SJSA1 (cell line): ENCODE measurements at places on chromosomes 2 and 18.
A peak's percentile ranks its signal among the peaks of the same experiment; 100 is the strongest.

- no peak overlapping the region for H3K4me3 ChIP-seq
- no peaks in the 10 kb centered on the region for H3K4me1 ChIP-seq
- no peak for DNase-seq
- no peak overlapping the region for H3K27ac ChIP-seq
Observed at GRCh38 chr18:63440219-63440618, 17.9 kb upstream of the VPS4B start.

GRCh38 chr18:23317975-23318675 lies 135.0 kb upstream of the RIOK3 start:
- no peak overlapping the region for H3K27ac ChIP-seq
- DNase-seq = no peak
- no peak overlapping the region for H3K4me3 ChIP-seq
- peaks cover 8% of the 10 kb centered on the region for H3K4me1 ChIP-seq

DNA sequence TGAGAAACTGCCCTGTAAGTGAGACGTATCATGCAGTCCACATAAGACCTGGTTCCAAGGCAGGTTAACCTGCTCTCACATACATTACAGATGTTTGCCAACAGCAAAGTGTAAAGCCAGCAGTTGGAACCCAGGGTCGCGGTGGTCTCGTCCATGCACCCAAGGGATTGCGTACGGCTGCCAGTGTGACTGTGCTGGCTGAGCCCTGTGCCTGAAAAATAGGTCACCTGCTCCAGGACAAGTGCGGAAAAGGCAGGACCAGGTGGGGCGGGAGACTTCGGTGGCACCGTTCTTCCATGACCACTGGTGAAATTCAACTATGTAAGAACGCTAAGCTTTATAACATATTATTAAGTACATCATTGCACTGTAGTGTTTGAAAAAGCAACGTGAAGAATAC lies 110.5 kb downstream of the MBP start:
- H3K27me3 ChIP-seq = no peaks in the 10 kb centered on the region
- no peaks in the 10 kb centered on the region for H3K4me1 ChIP-seq
- no peak overlapping the region for H3K27ac ChIP-seq
- no peaks in the 10 kb centered on the region for H3K36me3 ChIP-seq
- no peak overlapping the region for H3K4me3 ChIP-seq
- no peak for DNase-seq

GRCh38 chr2:28390241-28390745 lies 2.4 kb upstream of the FOSL2 start:
- no peaks in the 10 kb centered on the region for H3K27me3 ChIP-seq
- DNase-seq = peak; percentile 94
- H3K4me3 ChIP-seq = peak overlapping the region; percentile 73
- H3K4me1 ChIP-seq = peaks cover 51% of the 10 kb centered on the region
- H3K36me3 ChIP-seq = peaks cover 22% of the 10 kb centered on the region

GRCh38 chr2:237760506-237761502 lies 37.8 kb upstream of the RBM44 start:
- H3K27me3 ChIP-seq = no peaks in the 10 kb centered on the region
- H3K4me1 ChIP-seq = peaks cover 13% of the 10 kb centered on the region
- H3K4me3 ChIP-seq = no peak overlapping the region
